ENCODE measurements at places on chromosomes 4 and X.

DNA sequence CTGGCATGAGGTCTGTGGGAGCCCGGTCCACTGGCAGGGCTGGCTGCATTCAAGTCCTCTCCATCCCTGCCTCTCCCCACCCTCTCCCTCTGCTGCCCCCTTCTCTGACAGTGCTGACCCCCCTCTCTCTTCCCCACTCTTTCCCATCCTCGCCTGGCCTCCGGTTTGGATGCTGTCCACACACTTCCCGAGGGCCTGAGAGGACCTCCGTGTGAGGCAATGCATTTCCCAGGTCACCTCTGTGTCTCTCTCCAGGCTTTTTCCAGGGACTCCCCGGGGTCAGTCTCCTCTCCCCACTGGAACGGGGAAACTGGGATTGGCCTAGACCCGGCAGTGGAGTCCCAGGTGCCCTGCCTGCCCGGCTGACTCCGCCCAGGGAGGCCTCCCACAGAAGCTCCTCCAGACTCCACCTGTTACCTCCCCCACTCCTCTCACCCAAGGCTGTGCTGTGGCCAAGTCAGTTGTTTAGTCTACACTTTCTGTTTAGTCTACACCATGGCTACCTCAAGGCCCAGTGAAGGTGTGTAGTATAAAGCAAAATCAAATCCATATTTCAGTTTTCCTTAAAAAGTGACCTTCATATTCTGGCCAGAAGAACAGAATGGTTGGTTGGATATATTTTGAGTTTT, 146.8 kb downstream of the PTTG2 start:
- DNase-seq: no peak

DNA sequence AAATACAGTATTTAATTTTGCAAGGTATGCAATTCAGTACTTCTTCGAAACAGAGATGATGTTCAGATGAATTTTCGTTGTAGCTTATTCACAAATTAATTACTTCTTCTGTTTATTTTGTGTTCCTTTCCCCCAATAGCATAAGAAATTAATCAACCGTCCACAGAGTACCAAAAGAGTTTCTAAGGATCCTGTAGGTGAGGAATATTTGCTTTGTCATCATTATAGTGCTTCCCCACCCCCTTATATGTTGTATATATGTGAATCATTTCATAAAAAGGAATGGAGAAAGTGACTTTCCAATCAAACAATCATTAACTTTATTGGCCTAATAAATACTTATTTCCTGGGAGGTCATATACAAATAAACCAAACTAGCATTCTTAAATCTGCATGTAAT, 57.6 kb downstream of the DTHD1 start:
- no peak for DNase-seq

DNA sequence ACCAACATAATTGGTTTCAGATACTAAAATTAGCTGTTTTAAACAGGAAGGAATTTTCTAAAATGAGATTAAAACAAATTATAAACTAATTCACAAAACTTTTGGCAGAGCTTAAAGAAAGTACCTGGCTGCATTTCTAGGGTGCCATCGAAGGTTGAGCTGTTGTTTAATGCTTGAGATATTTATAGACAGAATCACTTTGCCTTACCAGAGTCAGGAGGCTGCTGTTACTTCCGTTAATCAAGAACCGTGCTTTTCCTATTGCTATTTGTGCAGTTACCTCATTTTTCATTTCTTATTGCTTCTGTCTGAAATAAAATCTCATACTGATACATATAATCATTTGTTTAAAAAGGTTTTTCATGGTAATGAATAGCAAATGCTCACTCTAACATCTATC, 242.9 kb downstream of the TECRL start:
- DNase-seq: no peak

DNA sequence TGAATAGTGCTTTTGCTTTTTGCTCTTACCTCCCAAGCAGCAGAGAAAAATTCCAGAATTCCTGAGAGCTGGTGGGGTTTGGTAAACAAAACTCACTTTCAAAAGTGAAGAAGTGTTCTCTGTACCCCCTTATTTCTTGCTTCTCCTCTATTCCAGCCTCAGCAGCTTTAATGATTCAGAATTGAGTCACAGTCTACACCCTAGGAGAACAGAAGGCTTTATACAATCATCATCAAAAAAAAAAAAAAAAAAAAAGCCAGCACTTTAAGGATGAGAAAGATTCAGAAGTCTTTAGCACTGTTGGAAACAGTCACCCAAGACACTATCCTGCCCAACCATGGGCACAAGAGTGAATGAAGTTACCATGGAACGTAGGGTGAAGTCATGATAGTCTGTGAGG, 1583.1 kb upstream of the PCDH10 start:
- DNase-seq: no peak

- no peak for DNase-seq
Measured at GRCh38 chr4:16608123-16608522, 290.3 kb downstream of the LDB2 start.

- no peak for DNase-seq
Measured at GRCh38 chrX:641671-642435, 11.3 kb downstream of the SHOX start.

- no peak for DNase-seq
Measured at GRCh38 chr4:116427666-116428065, 657.7 kb downstream of the TRAM1L1 start.

DNA sequence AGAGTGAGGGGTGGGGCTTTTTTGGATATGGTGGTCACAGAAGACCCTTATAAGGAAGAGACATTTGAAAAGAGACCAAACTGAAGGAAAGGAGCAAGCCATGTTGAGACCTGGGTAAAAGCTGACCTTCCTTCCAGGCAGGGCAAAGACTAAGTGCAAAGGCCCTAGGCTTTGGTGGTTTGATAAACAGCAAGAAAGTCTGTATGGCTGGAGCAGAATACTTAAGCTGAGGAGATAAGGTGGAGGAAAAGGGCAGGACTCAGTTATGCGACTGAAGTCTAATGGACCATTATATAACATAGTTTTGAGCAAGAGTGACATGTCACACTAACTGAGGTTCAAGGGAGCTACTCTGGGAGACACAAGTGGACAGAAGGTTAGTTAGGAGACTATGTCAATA, 20.0 kb downstream of the SH3RF1 start:
- no peak for DNase-seq

- DNase-seq: no peak
Measured at GRCh38 chr4:8311101-8312068, 41.8 kb downstream of the HTRA3 start.

DNA sequence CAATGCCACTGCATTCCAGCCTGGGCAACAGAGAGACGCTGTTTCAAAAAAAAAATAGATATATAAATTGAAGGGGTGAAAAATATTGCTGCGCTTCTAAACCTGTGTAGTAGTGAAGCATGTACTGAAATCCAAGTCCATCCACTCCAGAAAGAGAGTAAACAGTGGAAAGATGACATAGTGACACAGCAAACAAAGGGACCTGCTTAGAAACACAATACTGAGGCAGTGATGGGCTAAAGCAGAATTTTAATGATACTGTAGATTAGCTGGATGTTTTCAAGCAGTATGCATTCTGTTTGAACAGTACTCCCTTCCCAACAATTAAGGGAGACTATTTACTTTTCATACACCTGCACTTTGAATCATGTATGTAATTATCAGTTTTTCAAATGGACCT, 42.5 kb downstream of the TFDP3 start:
- no peak for DNase-seq

DNA sequence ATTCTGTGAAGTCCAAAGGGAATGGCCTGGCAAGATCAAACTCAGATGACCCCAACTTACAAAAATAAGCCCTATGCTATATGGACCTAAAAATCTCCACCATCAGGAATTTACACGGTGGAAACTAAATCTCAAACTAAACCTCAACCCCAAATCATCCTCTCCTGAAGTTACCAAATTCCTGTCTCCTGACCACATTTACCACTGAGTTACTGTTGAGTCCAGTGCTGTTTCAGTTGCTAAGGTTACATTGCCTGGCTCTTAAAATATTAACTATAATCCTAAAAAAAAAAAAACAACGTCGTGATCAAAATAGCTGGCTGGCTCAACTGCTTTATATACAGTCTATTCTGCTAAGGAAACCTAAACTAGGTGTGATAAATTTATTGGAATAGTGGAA, 315.2 kb upstream of the SLIT2 start:
- no peak for DNase-seq

GRCh38 chrX:479273-479981, 92.7 kb upstream of the PPP2R3B start:
- no peak for DNase-seq

DNA sequence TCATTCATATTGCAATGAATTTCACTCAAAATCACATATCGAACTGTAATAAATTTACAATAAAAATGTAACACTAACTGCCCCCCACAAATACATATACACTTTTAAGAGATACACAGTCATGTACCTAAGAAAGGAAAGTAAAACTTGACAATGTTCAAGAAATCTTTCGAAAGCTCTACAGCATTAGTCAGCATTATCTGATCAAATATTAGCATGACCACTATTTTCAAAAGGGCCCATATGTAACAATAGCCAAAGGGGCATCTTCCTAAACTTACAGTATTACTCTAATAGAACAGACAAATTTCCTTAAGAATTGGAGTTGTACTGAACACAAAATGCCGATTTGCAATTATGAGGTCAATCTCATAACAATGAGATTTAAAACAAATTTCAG, 51.8 kb downstream of the STX18 start:
- no peak for DNase-seq

DNA sequence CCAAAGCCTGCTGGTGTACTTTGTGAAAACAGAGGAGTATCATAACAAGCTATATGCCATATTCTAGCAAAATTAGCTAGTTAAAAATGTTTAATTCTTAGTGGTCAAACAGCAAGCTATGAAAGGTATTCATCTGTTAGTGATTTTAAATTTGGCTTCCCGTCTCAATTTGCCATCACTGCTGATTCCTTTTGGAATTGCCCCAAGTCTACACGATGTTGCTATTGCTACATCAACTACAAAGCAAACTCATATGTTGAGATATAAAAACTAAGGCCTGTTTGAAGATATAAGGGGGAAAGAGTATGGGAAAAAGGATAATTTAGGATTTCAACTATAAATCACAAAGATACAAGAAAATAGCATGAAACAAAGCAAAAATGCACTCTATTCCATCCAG, 146.1 kb downstream of the COL25A1 start:
- no peak for DNase-seq

DNA sequence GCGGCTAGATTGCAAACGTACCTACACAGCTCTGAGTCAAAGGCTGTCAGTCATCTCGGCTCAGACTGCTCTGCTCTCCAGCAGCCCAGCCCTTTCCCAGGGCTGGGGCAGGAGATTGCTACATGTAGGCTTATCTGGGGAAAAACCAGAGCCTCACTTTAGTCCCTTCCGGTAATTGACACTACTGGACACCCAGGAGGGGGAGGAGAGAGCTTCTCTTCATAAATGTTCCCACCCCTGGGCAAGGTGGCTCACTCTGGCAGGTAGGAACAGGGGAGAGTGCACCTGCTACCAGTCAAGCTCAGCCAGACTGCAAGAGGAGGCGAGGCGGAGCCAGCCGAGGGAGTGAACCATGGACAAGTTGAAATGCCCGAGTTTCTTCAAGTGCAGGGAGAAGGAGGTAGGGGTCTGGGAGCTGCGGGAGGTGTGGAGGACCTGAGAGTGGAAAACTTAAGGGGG, at the start of gene SLC6A14:
Gene SLC6A14 (plus strand): TSS at position 249 of the 459 bp plus-strand sequence. CDS start 104 bp downstream, at position 353.
- no peak for DNase-seq

GRCh38 chr4:126559961-126560360, 1072.8 kb upstream of the INTU start:
- no peak for DNase-seq

DNA sequence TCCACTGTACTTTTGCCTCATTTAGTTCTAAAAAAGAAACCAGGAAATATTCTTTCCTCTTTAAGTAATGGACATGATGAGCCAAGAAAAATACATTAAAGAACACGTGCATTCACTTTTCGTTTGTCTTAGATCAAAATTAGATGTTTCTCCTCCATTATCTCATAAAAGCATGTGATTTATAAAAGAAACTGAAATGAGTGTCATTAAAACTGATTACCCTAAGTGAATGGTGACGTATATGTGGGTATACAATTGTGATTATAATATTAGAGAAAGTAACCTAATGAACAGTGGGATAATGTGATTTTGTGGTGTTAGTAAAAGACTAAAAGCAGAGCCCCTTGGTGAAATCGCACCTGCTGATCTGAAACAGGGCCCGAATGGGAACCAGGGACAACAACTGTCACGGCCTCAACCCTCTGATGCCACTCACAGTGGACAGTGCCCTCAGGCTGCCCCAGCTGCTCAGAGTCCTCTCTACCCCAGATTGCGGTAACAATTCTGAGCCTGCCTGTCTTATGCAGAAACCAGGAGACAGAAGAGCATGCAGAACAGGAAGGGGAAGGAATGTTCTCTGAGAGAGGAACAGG, 25.7 kb upstream of the HS6ST2 start:
- DNase-seq: no peak

- DNase-seq: no peak
Measured at GRCh38 chr4:76733068-76733771, 164.7 kb downstream of the SOWAHB start.

DNA sequence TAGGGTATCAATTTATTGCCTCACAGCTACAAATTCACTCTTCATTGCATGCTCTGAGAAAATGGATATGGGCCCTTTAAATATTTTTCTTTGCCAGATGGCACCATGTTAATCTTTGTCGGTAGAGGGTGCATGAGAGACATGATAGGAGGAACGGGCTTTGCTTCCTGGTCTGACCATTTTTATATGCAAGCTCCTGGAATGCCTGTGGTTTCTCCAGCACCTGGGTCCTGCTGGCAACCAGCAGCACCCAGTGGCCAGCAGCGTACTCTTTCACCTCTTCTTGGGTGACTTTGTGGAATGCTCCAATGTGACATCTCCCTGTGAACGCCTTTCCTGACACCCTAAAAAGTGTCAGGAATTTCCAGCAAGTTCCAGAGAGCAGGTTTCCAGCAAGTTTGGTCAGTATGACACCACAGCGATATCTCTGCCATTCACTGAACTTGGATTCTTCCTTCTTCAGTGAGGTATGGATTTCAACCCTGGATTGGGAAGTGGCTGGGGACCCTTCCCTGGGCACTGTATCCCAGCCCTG, 140.3 kb upstream of the PGRMC2 start:
- no peak for DNase-seq

DNA sequence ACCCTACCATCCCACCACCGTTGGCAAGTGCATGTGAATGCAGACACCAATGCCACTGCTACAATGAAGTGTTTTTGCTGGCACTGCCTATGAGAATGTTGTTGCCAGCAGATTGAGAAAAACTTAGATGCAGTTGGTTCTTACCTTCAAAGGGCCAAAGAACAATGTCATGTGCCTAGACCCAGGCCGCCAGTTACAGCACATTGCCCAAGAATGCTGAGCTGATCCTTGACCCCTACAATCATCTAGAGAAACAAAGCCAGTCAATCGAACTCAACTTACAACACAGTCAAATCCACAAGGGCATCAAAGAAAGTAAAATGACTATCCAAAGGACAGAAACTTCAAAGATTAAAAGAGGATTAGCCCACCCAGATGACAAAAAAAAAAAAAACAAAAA, 102.4 kb upstream of the SPIN4 start:
- DNase-seq: no peak

Measured in CD4-positive, alpha-beta T cell treated with Interleukin-12 subunit alpha and Interleukin-12 subunit beta, for 1 hour (primary cell).